ENCODE measurements at places on chromosomes 2 and 18.

DNA sequence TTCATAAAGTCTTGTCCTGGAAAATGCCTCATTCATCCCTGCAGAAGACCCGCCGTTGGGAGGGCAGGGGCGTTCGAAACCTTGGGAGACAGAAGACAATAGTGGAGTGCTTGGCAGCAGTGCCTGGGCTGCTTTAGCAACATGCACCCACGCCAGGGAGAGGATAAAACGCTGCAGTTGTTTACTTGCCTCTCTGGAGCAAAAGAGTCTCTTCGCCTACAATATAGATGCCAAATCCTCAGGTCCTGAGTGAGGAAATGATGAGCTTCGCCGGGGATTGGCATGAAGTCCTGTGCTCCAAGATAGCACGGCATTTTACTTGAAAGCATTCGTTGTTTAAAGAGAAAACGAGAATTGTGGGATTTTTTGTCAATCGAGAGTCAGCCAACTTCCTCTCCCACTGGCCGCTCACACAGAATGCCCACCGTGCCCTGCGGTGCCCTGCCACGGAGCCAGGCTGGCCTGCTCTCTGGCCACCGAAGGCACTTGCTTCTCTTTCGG, 152.5 kb upstream of the POU3F3 start:
- DNase-seq, result no peak

GRCh38 chr2:58595714-58596113, 354.6 kb upstream of the FANCL start:
- no peak for DNase-seq

DNA sequence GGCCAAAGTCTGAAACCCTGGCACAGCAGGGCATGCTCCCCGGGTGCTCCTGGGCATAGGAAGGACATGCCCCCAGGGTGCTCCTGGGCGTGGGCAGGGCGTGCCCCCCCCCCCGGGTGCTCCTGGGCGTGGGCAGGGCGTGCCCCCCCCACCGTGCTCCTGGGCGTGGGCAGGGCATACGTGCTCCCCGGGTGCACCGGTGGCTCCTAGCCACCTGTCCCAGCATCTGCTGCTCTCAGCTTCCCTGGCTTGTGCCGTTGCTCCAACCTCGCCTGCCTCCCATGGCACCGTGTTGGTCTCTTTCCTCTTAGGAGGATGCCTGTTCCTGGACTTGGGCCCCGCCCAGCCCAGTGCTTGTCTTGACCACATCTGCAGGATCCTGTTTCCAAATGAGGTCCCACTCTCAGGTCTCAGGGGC, 95.6 kb upstream of the CTDP1 start:
- DNase-seq, result no peak

- DNase-seq, result no peak
Measured at GRCh38 chr2:135473567-135473966, 57.5 kb downstream of the ZRANB3 start.

DNA sequence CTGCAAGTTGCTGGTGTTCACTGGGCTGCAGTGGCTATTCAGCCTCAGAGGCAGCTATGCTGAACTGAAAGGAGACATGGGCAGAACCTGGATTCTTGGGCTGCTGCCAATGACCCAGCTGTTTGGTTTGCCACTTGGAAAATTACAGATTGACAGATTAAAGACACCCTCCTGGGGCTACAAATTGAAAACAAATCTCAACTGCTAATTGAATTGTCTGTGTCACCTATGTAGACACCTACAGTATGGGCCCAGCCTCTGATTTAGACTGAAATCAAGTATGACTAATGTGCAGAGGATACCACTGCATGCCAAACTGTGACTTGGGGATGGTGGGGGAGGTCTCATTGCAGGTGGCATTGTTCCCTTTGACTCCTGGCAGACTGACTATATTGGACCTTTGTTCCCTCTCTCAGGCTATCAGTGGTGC, 42.8 kb downstream of the ITSN2 start:
- DNase-seq, result no peak

- DNase-seq, result no peak
Measured at GRCh38 chr2:52881606-52882005, 886.0 kb upstream of the CHAC2 start.

GRCh38 chr2:47162780-47163179, 7.7 kb upstream of the STPG4 start:
- no peak for DNase-seq

- DNase-seq, result no peak
Measured at GRCh38 chr2:80303006-80303908, 1.3 kb downstream of the LRRTM1 start.

DNA sequence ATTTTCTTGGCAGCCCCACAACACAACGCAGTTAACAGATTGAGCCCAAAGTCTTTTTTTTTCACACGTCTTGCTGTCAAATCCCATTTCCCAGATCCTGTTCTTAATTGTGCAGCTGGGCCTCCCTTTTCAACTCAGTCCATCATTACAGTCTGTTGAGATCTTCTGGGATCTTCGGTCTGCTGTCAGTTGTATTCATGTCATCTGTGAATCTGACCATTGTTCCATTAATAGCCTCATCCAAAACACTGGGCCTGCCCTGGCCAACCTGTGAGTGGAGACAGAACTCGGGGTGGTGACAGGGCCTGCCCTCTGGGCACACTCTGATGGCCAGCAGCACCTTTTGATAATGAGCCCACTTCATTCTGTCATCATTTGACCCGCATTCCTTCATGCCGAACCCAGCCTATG, 39.7 kb upstream of the SEMA4C start:
- no peak for DNase-seq

GRCh38 chr18:23825978-23826405, 136.7 kb downstream of the LAMA3 start:
- DNase-seq, result no peak

GRCh38 chr2:156473445-156473844, 37.3 kb downstream of the GPD2 start:
- DNase-seq, result no peak

GRCh38 chr2:52879561-52879960, 888.0 kb upstream of the CHAC2 start:
- DNase-seq, result no peak

GRCh38 chr2:222887124-222887523, 26.3 kb downstream of the ACSL3 start:
- DNase-seq, result no peak

- no peak for DNase-seq
Measured at GRCh38 chr18:21313576-21313975, 71.5 kb downstream of the GREB1L start.

GRCh38 chr2:109317471-109318095, 188.6 kb downstream of the SH3RF3 start:
- DNase-seq, result no peak

DNA sequence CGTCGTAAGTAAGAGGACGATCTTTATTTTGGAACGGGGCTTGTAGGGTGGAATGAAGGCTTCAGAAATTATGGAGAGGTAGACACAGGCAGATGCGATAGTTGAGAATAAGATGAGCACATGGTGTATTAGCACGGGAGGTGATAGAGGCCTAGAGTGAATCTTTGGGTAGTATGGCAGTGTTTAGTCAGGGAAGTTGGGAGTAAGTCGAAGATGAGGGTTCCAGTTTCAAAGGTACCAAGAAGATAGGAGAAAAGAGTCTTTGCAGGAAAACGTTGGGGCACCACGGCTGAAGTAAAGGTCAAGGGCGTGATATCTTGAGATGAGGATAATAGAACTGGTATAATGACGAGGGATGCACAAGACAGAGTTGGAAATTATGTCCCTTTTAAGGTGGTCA, 654 bp downstream of the PIK3C3 start:
- DNase-seq, result no peak

DNA sequence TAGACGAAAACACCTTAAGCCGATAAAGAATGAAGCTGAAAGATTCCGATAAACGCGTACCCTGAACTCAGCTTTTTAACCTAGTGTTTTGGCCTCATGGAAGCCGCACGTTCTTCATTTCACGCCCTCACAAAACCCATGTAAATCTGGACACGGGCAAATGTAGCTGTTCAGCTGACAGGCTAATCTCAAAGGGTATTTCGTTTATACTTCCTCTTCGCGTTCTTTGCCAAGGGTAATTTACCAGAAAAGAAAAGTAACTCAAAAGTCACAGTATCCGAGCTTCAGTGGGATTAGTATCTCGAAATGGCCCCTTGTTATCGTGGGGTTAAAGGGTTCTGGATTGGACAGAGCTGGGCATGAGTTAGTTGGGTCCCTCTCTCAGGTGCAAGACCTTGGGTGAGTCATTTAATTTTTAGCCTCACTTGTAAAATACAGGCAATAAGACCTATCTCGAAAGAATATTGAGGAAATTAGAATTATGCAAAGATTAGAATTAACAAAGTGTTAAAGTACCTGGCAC, 22.0 kb upstream of the STPG4 start:
- no peak for DNase-seq

DNA sequence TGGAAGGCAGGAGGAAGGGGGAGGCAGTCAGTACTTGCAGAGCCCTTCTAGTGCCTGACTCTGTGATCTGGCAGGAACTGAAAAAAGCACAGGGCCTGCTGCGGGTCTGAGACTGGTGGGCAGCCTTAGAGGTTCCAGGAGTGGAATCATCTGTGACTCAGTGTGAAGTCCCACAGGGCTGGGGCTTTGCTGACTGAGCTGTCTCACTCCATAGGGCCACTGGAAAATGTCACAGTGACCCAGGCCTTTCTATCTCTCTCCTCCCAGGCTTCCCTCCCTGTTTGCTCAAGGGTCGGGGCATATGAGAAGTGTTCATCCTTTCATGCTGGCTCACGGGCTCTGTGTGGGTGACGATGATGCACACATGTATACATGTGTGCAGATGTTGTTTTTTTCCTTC, 47.1 kb upstream of the ZFP36L2 start:
- no peak for DNase-seq

- no peak for DNase-seq
Measured at GRCh38 chr18:65821911-65822310, 71.1 kb downstream of the CDH7 start.

DNA sequence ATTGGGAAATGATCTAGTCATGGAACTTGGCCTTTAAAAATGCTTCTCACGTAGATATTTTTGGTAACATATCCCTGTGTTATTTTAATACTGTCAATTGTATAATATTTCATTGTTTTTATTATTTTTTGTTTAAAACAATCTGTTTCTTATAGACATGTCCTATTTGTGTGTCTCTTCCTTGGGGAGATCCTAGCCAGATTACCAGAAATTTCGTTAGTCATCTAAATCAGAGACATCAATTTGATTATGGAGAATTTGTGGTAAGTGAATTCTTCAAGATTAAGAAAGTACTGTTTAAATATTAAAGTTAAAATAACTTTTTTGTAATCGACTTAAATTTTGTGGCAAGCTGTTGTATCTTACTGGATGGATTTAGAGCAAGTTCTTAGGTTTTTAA, 34.9 kb downstream of the RNF138 start:
- DNase-seq, result no peak

DNA sequence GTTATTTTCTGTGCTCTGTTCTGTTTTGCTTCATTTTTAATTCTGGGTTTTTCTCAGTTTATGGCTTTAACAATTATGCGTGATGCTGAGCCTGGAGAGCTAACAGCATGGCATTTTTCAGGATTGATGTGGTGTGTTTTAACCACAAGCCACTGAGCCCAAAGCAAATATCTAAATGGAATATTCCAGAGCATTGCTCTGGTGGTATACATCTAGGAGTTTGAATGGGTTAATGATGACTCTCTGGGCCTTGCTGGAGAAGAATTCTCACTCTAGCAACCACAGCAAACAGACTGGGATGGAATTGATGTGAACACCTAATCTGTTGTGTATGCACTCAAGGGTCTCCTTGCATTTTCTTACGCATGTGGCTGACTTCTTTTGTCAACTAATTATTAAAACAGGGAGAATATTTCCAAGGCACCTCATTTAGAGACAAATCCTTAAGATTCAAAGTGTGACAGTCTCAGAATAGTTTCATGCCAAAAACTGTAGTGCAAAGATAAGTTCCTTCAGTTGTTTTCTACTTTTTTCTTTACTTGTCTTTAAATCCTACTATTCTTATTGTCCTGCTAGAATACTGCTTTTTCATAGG, 164.0 kb downstream of the DTNA start:
- no peak for DNase-seq

All from stimulated activated CD4-positive, alpha-beta T cell treated with anti-CD3 and anti-CD28 coated beads, Interleukin-15, amount 100 ng/mL, for 1 hour (primary cell).